ENCODE measurements at places on chromosomes 5 and 9.

DNA sequence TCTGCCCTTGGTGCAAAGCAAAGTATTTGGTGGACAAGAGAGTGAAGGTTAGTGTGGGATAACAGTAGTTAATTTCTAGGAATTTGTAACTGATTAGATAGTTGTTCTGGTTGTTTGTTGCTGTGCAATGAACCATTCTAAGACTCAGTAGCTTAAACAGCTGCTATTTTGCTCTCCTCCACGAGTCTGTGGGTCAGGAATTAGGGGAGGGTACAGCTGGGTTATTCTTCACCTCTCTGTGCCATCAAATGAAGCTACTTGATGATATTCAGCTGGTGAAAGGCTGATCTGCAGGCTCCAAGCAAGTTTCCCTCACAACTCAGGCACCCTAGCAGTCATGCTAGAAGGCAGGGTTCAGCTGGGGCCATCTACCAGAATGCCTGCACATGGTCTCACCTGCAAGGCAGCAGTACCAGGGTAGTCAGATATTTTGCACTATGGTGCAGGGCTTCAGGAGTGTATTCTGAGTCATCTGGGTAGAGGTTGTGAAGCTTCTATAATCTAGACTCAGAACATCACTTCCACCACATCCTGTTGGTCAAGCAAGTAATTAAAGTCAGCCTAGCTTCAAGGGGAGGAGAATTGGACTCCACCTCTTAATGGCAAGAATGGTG lies 159.5 kb upstream of the SLC28A3 start:
- no peak for DNase-seq

DNA sequence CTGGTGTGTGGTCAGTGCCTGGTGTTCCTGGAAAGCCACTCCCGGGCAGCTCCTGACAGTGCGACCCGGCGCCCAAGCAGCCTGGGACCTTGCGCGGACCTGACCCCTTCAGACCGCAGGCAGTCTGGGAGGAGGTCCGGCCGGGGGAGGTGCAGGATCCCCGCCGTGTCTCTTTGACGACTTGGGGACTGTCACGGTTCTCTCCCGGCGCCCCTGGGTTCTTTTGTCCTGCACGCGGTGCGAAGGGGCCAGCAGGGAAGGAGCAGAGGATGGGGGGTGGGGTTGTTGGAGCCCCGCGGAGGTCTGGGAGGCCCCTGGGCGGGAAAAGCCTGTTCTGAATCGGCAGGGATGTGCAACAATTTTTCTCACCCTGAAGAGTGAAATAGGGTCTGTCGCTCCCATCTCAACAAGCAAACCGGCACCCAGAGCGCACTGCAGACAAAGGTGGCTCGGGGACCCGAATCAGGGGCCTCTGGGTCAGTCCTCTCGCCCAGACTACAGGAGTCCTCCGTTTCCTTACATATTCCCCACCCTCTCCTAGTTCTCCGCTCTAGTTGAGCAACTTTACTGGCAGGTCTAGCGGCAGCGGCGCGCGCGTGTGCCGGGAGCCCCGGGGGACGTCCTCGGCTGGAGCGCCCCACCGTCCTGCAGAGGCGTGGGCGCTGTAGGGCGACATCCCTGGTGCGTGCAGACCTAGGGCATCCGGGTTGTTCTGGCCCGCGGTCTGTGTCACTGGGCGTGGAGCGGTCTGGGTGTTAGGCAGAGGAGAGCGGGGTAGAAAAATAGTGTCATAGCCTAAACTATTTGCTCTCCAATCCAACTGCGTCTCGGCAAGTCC lies 1.2 kb downstream of the VCAN start:
- DNase-seq: no peak

DNA sequence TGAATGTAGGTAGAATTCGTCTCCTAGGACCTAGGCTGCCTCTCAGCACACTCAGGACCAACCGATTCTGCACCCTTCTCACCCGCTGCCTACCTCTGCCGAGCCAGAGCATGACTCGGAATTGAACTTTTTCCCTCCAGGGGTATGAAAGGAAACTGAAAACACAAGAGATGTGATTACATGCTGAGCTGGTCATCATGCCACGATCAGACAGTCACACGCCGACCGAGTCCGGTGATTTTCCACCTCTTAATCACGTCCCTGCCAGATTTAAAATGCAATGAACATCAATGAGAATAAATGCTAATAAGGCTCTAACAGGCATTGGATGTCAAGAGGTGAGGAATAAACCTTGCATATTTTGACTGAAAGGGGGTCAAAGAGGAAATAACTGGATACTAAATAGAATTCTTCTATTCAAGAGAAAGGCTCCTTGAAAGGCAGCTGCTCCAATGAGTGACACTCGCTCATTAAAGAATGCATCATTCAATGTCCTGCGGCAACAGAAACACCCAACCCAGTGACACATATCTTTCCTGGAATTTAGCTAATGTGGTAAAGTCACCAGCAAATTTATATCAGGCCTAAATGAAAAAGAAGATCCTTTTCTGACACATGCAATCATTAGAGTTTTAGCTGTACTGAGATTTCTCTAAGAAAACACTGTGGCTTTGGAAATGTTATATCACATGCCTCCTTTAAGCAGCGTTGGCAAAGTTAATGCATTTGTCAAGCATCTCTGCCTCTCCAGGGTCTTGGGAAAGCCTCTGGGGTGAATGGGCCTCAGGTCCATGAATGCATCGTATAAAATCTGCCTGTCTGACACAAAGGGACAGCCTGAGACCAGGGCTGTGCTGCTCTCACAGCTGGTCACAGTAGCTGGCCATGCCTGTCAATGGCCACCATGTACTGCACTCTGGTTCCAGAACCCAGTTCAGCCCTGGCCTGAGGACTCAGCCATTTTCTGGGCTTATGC lies 128.7 kb downstream of the SPOCK1 start:
- DNase-seq: no peak

GRCh38 chr5:125120012-125120411 lies 373.6 kb upstream of the ZNF608 start:
- DNase-seq: no peak

GRCh38 chr9:18610956-18611355 lies 137.0 kb downstream of the ADAMTSL1 start:
- DNase-seq: no peak

GRCh38 chr9:95029288-95029687 lies 288.2 kb downstream of the FANCC start:
- DNase-seq: no peak

GRCh38 chr5:143142596-143143435 lies 260.7 kb downstream of the NR3C1 start:
- DNase-seq: peak; percentile 84

- no peak for DNase-seq
Measured at GRCh38 chr5:43421450-43422133, 9.4 kb upstream of the CCL28 start.

DNA sequence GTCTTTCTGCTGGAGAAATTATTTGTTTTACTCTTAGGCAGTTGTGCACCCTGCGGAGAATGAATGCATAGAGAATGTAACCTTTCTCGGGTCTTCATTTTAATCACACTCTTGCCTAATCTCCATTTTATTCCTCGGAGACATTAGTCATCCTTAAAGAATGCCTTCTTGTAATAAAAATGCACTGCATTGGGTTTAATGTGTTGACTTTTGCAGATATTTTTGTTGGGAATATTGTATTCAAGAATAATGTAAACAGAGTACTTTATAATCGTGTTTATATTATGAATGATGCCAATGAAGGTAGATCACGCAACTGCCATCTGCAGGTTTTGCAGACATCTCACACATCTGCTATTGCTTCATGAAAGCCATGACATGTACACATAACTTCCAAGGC lies 1093.9 kb upstream of the CDH6 start:
- no peak for DNase-seq

- no peak for DNase-seq
Measured at GRCh38 chr5:131536211-131536826, 98.7 kb downstream of the RAPGEF6 start.

DNA sequence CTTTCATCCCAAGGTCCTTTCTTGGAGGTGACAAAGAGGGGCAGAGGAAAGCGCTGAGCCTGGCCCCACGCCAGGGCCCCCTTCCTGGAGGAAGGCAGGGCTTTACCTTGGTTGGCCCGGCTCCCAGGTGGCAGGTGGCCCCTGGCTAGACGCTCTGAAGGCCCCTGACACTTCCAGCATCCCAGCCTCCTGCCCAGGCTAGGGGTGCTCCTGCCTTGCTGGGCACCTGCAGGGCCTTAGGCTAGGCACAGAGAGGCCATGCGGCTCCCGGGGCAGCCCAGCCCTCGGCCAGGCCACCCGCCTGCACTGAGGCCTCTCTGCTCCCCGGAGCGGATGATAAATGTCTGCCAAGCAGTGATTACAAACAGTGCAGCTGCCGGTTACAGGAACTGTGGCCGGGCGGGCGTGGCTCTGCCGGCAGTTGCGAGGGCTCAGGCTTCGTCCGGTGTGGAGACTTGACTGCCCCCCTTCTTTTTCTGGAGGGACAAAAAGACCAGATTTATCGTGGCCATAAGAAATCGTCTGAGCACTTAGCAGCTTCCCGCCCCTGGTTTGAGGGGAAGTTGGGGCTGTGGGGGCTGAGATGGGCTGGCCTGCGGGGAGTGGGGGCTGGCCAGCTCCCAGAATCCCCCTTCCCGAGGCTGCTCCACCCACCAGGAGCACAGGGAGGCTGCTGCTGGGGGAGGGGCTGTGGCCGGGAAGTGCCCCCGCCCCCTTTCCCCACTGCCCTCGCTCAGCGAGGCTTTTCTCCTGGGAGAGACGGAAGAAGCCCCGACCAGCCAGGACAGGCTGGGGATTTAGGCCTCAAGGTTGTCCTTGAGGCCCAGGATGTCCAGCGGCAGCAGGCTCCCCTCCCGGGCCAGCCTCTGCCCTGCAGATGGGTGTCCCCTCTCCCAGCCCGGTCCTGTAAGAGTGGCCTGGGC lies 31.6 kb upstream of the UBAC1 start:
- DNase-seq: no peak

DNA sequence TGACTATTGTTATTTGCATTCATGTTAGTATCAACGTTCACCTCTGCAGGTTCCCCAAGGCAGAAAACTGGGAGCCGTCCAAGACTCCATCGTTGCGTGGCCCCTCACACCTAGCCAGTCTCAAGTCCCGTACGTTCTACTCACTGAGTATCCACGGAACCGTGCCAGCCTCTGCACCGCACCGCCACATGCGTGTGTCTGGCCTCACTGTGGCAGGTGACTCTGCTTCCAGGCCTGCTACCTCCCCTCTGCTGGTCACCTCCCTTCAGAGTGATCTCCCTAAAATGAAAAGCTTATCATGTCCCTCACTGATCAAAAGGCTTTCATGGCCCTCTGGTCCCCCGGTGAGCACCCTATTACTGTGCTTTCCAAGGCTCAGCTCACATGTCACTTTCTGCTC lies 108.1 kb downstream of the GABBR2 start:
- no peak for DNase-seq

DNA sequence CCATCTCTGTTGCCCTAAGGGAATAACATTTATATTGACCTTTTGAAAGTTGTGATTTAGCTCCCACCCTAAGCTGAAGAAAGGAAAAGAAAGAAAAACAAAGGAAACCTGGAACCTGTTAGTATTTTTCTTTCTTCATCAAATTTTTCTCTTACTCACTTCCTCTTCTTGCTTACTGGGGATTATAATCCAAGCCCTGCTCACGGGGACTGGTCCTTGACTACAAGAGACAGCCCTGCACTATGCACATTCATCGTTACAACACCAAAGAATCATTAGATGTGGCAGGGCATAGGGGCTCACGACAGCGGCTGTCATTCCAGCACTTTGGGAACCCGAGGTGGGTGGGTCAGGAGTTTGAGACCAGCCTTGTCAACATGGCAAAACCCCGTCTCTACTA lies 37.8 kb upstream of the LPAR1 start:
- DNase-seq: no peak

DNA sequence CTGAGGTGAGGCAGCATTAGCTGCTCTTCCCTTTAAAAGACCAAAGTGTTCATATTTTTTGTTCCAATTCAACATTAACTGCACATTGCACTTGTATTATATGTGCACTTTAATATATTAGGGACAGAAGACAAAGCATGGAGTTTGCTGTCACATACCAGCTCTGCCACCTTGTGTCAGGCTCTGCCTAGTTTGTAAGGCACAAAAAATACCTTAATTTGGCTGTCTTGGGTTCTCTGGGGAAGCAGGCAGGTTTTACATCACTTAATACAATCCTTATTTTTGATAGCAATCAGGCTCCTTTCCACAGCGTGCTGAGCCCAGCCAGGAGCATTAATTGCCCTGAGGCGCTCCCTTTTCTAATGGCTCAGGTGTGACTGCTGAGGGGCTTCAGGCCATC lies 131.8 kb downstream of the SCAMP1 start:
- no peak for DNase-seq

- no peak for DNase-seq
Measured at GRCh38 chr5:171388816-171389168, 1.1 kb downstream of the NPM1 start.

Measured in NCI-H1694 treated with DMSO at 0.1 percent for 48 hours (cell line).